CD4-positive, alpha-beta T cell treated with Interferon gamma for 1 hour (primary cell): ENCODE measurements at places on chromosomes 2 and 18.

DNA sequence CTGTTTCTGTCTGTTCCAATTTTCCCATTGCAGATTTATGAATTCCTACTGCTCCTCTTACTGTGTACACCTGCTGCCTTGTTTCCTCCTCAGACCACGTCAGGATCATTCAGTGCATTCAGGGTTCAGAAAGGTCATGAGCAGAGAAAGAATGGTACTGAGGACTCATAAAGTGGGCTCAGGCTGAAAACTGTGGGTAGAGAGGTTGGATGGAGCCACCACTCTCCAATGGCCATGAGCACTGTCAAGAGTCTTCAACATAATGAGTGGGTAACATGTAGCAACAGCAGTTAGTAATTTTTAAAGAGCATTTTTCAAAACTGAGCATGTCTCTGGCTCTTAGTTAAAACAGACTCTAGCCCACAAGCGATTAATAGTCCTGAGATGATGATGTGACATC, 138.2 kb downstream of the ZEB2 start:
- DNase-seq = no peak

DNA sequence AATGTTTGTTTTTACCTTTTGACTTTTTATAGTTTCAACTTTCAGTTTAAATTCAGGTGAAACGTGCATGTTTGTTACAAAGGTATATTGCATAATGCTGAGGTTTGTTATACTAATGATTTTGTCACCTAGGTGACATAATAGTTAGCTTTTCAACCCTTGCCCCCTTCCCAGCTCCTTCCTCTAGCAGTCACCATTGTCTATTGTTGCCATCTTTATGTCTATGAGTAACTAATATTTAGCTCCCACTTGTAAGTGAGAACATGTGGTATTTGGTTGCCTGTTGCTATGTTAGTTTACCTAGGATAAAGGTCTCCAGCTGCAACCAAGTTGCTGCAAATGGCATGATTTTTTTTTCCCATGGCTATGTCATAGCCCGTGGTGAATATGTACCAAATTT, 322.3 kb upstream of the SETBP1 start:
- no peak for DNase-seq

- no peak for DNase-seq
Measured at GRCh38 chr2:109594246-109594885, 19.4 kb downstream of the SEPTIN10 start.

GRCh38 chr2:96099861-96100798, 16.2 kb downstream of the ADRA2B start:
- no peak for DNase-seq

DNA sequence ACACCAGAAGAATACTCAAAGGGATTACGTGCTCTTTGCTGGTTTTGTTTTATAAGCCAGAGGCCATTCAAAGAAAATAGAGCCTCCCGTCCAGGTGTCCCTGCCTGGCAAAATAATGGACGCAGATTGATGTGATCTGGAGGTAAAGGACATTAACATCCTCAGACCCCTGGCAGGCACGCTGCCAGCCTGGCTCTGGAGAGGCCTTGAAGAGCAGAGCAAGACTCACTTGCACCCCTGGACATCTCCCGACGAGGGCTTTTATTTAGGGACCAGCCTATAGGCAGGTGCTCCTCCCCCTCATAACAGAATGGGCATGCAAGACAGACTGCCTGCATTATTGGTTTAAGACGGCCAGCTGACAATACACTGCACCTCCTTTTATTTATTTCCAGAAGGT, 291.3 kb downstream of the BCL11A start:
- no peak for DNase-seq

DNA sequence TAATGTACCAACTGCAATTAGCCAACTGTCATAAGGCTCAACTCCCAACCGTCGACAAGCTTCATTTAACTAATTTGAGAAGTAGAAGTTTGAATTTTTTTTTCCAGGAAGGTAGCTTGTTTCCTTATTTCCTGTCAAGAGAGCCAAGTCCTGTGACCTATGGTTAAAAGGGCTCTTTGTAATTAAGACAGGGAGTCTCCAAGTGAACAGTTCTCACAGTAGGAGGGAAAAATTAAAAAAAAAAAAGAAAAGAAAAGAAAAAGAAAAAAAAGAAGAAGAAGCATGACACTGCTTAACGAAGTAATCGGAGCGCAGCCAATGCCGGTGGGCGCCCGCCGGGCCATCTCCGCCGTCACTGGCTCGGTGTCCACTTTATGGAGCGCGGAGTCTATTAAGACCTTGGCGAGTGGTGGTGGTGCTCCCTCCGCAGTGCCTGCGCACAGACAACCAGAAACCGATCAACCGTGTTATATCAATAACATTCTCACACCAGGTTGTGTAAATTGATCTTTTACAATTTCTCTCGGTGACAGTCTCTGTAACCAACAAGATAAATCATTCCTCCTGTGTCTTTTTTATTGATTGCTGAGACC, 197.2 kb upstream of the POU3F3 start:
- DNase-seq = no peak

DNA sequence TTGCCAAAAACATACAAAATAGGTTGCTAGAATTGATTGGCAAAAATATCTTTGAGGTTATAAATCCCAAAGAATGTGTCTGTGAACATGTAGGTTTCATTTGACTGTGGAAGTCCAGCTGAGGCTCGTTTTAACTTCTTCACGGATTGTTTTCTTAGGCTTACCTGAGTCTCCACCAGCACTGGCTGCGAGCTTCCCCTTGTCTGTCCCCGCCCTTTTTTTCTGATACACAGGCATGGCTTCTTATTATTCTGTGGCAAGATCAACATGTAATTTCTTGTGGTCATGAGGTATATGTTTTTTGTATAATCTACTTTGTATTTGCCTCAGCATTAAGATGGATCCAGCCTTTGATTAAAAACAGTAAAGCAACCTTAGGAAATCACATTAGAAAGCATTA, 7.2 kb upstream of the SLC40A1 start:
- no peak for DNase-seq

- DNase-seq = no peak
Measured at GRCh38 chr2:24866946-24867345, 53.1 kb downstream of the ADCY3 start.

DNA sequence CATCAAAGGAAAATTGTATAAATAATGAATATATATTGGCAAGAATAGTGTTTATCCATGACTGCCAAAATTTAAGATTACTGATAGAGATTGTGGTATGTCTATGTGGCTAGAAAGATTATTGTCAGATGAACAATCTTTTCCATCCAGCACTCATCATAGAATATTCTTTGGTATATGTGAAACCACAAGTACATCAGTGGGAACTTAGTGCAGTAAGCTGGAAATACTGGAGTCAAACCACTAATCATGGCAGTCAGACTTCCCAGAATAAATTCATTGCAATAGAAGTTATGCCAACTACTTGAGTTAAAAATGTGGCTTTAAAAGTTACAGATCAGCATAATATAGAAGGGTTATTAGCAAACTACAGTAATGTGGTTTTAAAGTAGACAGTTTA, 310.3 kb downstream of the GULP1 start:
- no peak for DNase-seq

DNA sequence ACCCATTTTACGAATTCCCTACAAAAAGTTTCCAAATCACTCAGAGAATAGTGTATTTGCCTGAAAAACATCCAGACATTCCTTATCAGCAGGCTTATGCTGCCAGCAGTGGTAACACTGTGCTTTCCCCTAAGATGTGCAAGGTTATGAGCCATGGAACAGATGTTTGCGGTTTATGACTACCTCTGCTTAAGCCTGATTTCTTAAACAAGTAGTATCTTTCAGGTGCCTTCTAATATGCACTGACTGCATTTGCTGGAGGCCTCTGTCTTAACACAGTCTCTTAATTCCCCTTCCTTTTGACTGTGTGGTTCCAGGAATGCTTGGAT, 54.8 kb downstream of the CDC42EP3 start:
- no peak for DNase-seq

- no peak for DNase-seq
Measured at GRCh38 chr2:164933671-164934189, 21.6 kb downstream of the SLC38A11 start.

DNA sequence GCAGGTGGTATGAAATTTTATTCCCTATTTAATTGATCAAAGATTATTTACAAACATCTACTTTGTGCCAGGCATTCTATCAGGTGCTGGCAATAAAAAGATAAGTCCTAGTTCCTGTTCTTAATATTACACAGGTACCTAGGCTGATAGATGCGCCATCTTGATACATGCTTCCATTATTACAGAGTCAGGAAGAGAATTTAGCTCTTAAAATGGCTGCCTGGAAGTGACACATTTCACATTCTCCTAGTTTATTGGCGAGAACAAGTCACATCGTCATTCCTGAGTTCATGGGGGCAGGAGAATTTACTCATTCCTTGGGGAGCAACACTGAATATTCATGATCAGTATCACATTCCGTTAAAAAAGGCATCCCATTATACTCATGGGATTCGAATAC, 1.1 kb upstream of the DARS1 start:
- no peak for DNase-seq

DNA sequence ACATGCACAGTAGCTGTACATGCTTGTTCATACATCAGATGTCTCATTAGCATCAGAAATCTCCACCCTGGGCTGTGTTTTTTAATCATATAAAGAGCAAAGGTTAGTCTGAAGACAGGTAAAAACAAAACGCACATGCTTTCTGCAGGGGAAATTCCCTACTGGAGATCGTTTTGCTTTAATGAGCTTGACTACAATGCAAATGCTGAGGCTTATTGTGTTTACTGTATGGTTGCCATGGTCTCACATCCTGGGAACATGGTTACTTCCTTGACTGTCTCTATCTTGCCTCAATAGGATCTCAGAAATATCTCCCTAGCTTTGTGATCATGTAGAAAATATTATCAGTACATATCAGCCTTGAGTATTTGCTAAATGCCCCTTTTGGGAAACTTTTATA, 336.5 kb upstream of the TFPI start:
- no peak for DNase-seq

GRCh38 chr2:44201648-44202165, 33.0 kb downstream of the PPM1B start:
- DNase-seq = no peak

GRCh38 chr2:45789961-45790723, 138.7 kb downstream of the PRKCE start:
- DNase-seq = no peak

GRCh38 chr18:27447451-27447881, 262.4 kb upstream of the CHST9 start:
- DNase-seq = no peak

DNA sequence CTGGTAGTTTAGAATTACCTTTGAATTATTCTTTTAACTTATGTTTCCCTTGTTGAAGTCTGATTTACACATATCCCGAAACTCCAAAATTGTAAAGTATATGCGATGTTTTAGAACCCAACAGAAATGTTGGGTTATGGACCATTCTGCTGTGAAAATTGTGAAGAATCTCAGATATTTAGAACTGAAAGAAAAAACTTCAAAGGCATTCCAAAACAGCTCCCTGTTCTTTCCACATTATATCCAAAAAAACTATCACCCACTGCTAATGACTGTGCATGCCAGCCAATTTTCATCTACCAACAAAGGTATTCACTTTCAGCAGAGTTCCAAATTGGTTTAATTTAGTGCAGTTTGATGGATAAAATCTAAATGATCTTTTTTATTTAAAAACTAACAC, 21.5 kb upstream of the PDE1A start:
- no peak for DNase-seq
